ENCODE measurements at places on chromosomes 6 and 20.
A peak's percentile ranks its signal among the peaks of the same experiment; 100 is the strongest.

DNA sequence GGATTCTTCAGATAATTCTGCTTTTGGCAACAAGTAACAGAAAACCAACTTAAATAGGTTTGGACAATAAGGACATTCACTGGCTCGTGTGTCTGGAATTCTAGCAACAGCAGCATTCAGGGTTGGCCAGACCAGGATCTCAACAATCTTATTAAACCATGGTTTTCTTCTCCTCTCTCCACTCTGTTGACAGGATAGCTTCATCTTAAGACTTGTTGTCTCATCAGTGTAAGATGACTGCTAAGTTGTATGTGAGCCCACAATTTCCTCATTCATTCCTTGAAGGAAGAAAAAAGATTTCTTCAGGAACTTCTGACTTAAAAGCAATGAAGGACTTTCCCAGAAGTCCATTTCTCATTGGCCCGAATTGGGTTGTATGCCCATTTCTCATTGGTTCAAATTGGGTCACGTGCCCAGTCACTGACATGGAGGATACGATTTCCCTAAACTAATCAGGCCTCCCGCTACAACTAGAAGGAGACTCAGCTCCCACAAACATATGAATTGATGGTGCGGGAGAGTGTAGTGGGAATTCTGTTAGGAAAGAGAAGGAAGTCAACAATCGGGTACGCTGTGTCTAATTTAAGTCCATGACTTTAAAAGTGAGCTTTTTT, 83.7 kb downstream of the SLC22A3 start:
- DNase-seq = no peak

- DNase-seq = no peak
These were observed 199.0 kb upstream of the FBXL4 start for GRCh38 chr6:99146711-99147110.

DNA sequence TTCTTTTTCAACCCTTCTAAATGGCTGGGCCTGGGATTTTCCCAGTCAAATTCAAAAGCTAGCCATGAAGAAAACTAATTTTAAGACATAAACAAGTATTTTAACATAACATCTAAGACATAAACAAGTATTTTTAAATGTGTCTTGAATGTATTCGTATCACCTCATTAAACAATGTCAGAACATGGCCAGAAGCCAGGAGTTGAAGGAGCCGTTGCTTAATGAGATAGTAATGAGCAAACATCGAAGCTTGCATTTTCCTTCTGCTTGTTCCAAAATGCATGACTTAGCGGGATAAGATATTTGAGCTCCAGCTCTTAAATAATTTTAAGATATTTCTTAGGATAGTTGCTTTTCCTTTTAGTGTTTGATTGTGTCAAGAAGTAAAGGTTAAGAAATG, 4.2 kb upstream of the RNF182 start:
- no peak for DNase-seq

- no peak for DNase-seq
These were observed 26.3 kb downstream of the SLC13A3 start for GRCh38 chr20:46624946-46625345.

DNA sequence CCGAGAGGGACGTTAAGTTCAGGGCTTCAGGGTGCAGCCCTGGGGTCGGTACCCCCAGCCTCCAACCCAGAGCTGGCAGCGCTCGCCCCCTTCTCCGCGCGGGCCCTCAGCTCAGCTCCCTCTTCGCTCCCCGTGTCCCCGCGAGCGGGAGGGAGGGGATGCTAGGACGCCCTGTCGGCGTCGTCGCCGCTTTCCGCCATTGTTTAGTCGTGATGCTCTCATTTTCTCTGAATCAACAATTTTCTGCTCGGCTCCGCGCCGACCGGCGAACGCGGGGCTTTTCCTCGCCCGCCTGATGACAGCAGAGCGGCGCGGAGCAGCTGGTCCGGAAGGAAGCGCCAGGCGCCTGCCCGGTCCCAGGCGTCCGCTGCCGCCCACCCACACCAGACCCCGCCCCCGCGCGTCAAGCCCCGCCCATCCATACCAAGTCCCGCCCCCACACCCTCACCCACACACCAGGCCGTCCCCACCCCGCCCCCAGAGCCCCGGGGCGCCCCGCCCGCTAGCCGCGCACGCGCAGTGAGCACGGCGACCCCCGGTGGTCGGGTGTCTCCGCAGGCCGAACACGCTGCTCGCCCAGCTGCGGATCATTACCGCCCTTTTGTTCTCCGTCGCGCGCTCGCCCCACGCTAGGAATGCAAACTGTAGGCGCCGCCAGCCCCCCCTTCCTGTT, 50.1 kb upstream of the SLC32A1 start:
- DNase-seq = peak; percentile 42

GRCh38 chr20:49519212-49519712, 36.8 kb upstream of the KCNB1 start:
- DNase-seq = no peak
